ENCODE measurements at places on chromosomes 5 and 9. TPM values are rescaled to one million over a fixed set of nuclear protein-coding genes. Genes with fewer than 3 reads are reported as not detected.

AHRR gene
- total RNA-seq = 29.2 TPM

FBXL7 gene
- 4.9 TPM for total RNA-seq

ADAMTS16 gene
- 3.7 TPM for total RNA-seq

ACER2 gene
- 0.58 TPM for total RNA-seq

GRIA1 gene
- total RNA-seq = not detected

ADGRD2 gene
- not detected for total RNA-seq

GPR150 gene
- not detected for total RNA-seq

RAB3C gene
- total RNA-seq = not detected

ST6GALNAC6 gene
- 14.4 TPM for total RNA-seq

TTC16 gene
- total RNA-seq = 0.16 TPM

FYB1 gene
- 1.0 TPM for total RNA-seq

SH2D3C gene
- total RNA-seq = 0.08 TPM

GALNT12 gene
- 5.4 TPM for total RNA-seq

DIPK1B gene
- 12.7 TPM for total RNA-seq

PTGDS gene
- total RNA-seq = 1.4 TPM

WWC1 gene
- 4.7 TPM for total RNA-seq

TMEM215 gene
- total RNA-seq = not detected
